ENCODE measurements at places on chromosomes 3 and 15. TPM values are rescaled to one million over a fixed set of nuclear protein-coding genes. Genes with fewer than 3 reads are reported as not detected.

GRCh38 chr3:62236016-62236415, 137.3 kb downstream of the FEZF2 start:
- no peak overlapping the region for H3K4me3 ChIP-seq
- DNase-seq, result no peak
- no peak overlapping the region for H3K27ac ChIP-seq
- H3K27me3 ChIP-seq, result no peaks in the 10 kb centered on the region
- no peaks in the 10 kb centered on the region for H3K36me3 ChIP-seq
- peaks cover 6% of the 10 kb centered on the region for H3K4me1 ChIP-seq

GRCh38 chr15:101023501-101024072, 104.4 kb downstream of the LRRK1 start:
- peaks cover 2% of the 10 kb centered on the region for H3K27me3 ChIP-seq
- no peak overlapping the region for H3K4me3 ChIP-seq
- H3K27ac ChIP-seq, result no peak overlapping the region
- H3K4me1 ChIP-seq, result no peaks in the 10 kb centered on the region
- no peaks in the 10 kb centered on the region for H3K36me3 ChIP-seq

DNA sequence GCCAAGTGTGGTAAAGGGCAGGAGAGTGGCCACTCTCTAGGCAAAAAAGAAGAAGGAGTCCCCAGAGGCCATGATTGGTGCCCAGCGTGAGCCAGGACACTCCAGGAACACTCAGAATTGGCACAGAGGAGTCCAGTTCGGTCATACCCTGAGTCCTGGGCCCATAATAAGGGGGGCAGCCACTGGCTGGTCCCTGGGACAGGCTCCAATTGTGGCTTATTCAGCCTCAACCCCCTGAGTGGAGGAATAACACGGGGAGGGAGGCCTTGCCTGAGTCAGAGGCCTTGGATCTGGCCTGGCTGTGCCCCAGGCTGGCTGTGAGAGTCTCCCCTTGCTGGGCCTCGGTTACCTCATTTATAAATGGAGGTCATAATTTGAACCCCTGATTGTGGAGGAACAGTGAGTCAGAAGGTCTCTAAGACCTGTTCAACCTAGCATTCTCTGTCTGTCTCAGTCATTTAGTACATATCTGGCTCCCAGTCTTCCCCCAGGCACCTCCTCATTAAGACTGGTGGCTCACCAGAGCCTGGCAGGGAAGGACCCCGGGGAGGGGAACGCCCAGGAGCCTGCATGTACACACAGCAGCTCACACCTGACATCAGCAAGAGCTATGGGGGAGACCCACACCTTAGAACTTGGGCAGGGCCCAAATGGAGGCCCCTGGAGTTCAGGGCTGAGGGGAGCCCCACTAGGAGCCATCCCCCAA, 95.9 kb upstream of the ATP2B2 start:
- peaks cover 26% of the 10 kb centered on the region for H3K27me3 ChIP-seq
- DNase-seq, result no peak
- no peak overlapping the region for H3K27ac ChIP-seq
- H3K4me1 ChIP-seq, result peaks cover 26% of the 10 kb centered on the region

DNA sequence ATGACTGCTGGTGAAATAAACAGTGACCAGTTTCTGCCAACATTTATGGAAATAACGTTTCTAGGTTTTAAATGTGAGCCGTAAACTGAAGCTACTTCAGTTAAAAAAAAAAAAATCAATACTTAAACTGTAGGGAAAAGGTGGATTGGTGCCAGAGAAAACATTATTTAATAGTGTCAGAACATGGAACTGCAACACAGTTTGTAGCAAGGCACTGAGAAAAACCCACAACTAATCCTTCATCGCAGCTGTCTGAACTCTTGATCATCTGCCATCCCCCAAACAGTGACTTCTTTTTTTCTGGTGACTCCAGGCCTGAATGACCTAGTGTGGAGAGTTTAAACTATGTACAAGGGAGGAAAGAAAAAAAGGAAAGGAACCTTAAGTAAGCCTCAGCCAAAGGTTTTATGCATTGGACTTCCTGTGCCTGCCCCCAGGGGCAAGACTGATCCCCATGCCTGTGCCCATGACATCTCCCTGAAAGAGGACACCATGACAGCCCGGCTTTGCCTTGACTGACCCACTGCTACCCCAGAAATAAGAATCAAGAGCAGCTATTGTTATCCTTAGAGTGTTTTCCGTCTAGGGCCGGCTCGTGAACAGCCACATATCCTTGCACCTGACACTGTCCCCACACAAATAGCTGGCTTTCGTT, 33.1 kb downstream of the CRTAP start:
- H3K4me1 ChIP-seq, result no peaks in the 10 kb centered on the region
- no peak overlapping the region for H3K4me3 ChIP-seq
- H3K36me3 ChIP-seq, result peaks cover 5% of the 10 kb centered on the region

GRCh38 chr3:162721736-162722135, 1225.1 kb downstream of the OTOL1 start:
- no peak overlapping the region for H3K4me3 ChIP-seq
- DNase-seq, result no peak
- H3K27ac ChIP-seq, result no peak overlapping the region
- no peaks in the 10 kb centered on the region for H3K36me3 ChIP-seq
- no peaks in the 10 kb centered on the region for H3K27me3 ChIP-seq

The NANOGP8 gene
- not detected for total RNA-seq

DNA sequence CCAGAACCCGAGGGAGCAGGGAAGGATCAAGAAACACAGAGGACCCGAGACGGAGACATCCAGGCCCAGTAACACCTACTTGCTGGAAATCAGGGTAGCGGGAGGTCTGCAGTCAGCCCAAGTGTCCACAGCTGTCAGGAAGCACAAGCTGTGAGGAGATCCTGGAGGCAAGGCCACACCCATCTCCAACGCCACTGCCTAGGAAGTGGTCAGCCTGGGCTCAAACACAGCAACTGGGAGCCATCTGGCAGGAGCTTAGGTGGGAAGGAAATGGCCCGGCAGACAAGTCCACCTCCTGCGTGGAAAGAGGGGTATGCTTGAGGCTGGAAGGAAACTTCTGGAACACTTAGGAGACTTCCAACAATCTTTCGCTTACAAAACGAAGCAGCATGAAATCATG, 407.1 kb downstream of the VPS13C start:
- H3K27me3 ChIP-seq, result peaks cover 11% of the 10 kb centered on the region
- no peaks in the 10 kb centered on the region for H3K36me3 ChIP-seq
- no peak for DNase-seq
- H3K4me3 ChIP-seq, result no peak overlapping the region
- no peaks in the 10 kb centered on the region for H3K4me1 ChIP-seq

The FAM174B gene
- total RNA-seq, result 3.3 TPM

The GPR176 gene
- not detected for total RNA-seq

DNA sequence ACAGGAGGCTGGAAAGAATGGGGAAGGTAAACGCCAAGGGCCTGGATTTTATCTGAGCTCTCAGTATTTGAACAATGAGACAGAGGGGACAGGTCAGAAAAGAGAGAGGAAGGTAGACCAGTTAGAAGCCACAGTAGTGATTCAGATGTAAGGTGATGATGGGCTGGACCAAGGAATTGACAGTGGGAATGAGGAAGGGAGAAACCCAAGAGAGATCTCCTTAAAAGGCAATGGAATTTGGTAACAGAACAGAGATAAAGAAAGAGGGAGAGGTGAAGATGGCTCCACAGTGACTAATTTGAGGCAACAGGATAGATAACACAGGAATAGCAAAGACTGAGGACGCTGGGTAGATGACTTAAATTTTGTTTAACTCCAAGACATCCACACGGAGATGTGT, 11.4 kb upstream of the HEG1 start:
- no peaks in the 10 kb centered on the region for H3K36me3 ChIP-seq
- H3K27me3 ChIP-seq, result peaks cover 23% of the 10 kb centered on the region
- H3K4me1 ChIP-seq, result peaks cover 12% of the 10 kb centered on the region
- DNase-seq, result no peak
- no peak overlapping the region for H3K4me3 ChIP-seq

The GOLGA8T gene
- total RNA-seq, result 0.47 TPM

- H3K4me3 ChIP-seq, result no peak overlapping the region
- H3K4me1 ChIP-seq, result peaks cover 13% of the 10 kb centered on the region
- no peak for DNase-seq
- no peaks in the 10 kb centered on the region for H3K27me3 ChIP-seq
- no peak overlapping the region for H3K27ac ChIP-seq
- H3K36me3 ChIP-seq, result peaks cover 3% of the 10 kb centered on the region
Observed at GRCh38 chr3:183378008-183378407, 50.4 kb downstream of the MCF2L2 start.

DNA sequence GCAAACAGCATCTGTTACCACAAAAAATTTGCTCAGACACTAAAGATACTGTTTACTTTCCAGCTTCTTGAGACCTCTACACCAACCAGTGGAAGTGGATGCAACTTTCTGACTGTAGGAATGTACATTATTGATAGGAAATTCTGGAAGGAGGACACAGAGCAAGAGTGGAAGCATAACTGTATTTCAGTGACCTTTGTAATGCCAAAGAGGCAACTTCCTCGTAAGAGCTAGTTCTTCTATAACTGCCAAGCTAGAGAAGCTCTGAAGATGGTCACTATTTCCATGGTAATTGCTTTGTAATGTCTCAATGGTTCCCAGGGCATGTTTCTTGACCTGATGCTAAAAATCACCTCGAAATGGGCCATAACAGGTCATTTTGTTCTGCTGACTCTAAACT, 96.3 kb upstream of the SLC2A2 start:
- no peak for DNase-seq
- no peaks in the 10 kb centered on the region for H3K27me3 ChIP-seq
- H3K4me1 ChIP-seq, result no peaks in the 10 kb centered on the region
- peaks cover 53% of the 10 kb centered on the region for H3K36me3 ChIP-seq
- no peak overlapping the region for H3K4me3 ChIP-seq

The IGSF11 gene
- not detected for total RNA-seq

- peaks cover 5% of the 10 kb centered on the region for H3K27me3 ChIP-seq
- H3K4me3 ChIP-seq, result no peak overlapping the region
- no peaks in the 10 kb centered on the region for H3K36me3 ChIP-seq
- no peak overlapping the region for H3K27ac ChIP-seq
- no peak for DNase-seq
Observed at GRCh38 chr3:141151439-141151838, 80.2 kb upstream of the PXYLP1 start.

DNA sequence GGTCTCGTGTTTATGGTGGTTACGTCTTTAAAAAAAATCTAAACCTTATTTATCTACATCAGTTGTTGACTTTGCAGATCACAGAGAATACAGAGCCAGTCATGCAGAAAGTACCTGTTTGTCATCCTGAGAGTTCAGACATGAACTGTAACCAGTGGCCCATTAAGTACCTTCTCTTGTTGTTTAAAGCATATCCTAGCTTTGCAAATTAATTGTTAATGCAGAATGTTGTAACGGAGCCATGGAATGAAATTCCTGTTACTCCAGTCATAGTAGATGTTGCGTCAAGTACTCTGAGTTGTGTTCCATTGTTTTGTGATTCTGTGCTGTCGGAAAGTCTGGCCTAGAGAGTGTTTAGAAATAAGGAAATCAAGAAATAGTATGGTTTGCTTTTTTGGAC, 205.2 kb downstream of the RBMS3 start:
- H3K27me3 ChIP-seq, result no peaks in the 10 kb centered on the region
- no peak overlapping the region for H3K27ac ChIP-seq
- H3K36me3 ChIP-seq, result no peaks in the 10 kb centered on the region
- H3K4me1 ChIP-seq, result no peaks in the 10 kb centered on the region
- no peak for DNase-seq

DNA sequence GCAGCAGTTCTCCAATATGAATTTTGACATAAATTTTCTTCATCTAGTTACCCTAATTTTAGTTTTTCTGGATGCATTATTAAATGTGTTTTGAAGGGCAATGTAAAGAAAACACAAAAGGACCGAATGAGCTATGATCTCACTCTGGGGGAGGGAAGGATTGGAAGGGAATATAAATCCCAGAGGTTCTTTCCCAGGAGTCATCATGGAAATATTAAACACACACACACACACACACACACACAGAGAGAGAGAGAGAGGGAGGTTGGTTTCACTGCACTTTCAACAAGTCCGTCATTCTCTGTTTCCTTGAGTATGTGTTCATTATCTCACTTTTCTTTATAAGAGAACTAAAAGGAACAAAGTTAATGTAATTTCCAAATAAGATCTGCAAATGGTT, 70.7 kb upstream of the DCBLD2 start:
- H3K36me3 ChIP-seq, result no peaks in the 10 kb centered on the region
- H3K4me3 ChIP-seq, result no peak overlapping the region
- H3K27ac ChIP-seq, result no peak overlapping the region
- H3K4me1 ChIP-seq, result no peaks in the 10 kb centered on the region

DNA sequence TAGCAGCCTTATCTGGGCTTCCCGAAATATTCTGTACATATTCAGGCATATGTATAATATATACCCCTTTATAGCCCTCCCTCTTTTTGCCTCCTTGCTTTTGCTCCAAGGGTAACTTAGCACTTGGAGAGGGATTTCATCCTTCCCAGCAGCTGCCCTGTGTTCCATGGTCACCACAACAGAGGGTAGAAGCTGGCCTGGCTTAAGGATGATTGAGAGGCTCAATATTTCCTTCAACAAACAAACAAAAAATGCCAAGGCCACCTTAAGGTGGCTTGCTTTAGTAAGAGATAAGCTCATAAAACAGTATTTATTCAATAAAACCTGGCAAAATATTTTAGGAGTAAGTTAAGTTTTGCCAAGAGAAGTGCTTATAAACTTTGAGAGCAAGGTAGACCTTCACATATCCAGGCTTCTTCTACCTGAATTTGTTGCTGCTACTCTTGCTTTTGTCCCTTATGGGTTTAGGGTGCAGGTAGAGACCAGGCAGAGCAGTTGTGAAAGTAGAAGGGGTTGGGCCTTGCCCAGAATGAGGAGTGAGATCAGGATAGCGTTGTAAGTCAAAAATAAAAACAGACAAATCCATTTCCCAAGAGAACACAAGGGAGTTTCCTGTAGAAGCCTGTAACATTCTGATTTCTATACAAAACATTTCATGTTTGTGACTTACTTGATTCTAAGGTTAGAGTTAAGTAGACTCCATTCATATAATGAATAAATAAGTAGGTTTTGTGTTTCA, 52.7 kb upstream of the ATOSA start:
- DNase-seq, result no peak
- no peaks in the 10 kb centered on the region for H3K36me3 ChIP-seq
- no peak overlapping the region for H3K27ac ChIP-seq
- H3K4me1 ChIP-seq, result peaks cover 37% of the 10 kb centered on the region

GRCh38 chr3:72134989-72135451, 350.1 kb upstream of the PROK2 start:
- no peaks in the 10 kb centered on the region for H3K27me3 ChIP-seq
- no peak for DNase-seq
- peak overlapping the region; percentile 13 for H3K27ac ChIP-seq
- no peaks in the 10 kb centered on the region for H3K36me3 ChIP-seq
- H3K4me3 ChIP-seq, result no peak overlapping the region
- peaks cover 17% of the 10 kb centered on the region for H3K4me1 ChIP-seq

- no peaks in the 10 kb centered on the region for H3K36me3 ChIP-seq
- no peak for DNase-seq
- no peaks in the 10 kb centered on the region for H3K4me1 ChIP-seq
- no peak overlapping the region for H3K4me3 ChIP-seq
- H3K27me3 ChIP-seq, result no peaks in the 10 kb centered on the region
Observed at GRCh38 chr3:20320489-20320888, 134.5 kb upstream of the SGO1 start.

DNA sequence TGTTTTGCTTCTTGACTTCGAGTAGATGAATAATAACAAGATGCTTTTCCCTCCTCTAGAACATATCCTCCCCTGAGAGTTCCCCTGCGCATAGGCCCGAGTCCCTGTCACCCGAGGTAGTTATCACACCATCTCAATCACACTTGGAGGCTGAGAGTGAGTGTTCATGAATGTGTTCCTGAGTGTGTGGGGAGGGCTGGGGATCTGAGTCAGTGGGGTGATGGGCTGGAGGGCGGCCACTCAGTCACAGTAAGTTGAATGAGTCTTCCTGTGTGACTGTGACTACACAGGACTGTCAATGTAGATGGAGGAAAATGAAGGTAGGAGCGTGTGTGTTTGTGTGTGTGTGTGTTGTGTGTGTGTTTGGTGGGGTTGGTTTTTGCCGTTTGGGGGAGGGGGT, 71.0 kb downstream of the SETD5 start:
- no peak overlapping the region for H3K4me3 ChIP-seq
- peaks cover 60% of the 10 kb centered on the region for H3K36me3 ChIP-seq
- no peaks in the 10 kb centered on the region for H3K27me3 ChIP-seq
- peak overlapping the region; percentile 33 for H3K27ac ChIP-seq
